Nephron progenitor cell (in vitro differentiated cells): ENCODE measurements at places on chromosomes 1 and 21.

DNA sequence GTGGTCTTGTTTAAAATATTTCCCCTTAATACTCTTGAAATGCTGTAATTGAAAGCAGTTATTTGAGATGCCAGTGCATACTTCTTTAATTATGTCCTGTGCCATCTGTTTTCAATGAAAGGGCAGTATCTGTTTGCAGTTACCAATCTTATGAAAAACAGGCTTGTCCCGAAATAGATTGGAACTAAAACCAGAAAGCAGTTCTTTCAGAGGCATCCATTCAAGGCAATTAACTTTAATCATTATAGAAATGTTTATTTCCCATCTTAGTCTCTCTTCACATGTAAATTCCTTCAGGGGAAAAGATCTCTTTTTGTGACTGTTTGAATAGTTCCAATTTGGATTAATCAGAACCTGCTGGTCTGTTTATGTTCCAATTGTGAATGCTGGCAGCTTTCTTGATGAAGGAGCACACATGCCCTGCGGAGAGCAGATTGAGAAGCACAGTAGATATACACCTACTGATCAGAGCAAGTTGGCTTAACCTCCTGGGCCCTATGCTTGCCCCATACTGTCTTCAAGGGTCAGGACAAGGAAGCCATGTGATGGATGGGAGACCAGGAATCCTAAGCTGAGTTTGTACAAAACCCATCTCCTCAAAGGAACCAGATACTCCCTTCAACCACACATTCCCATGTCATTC is 41.6 kb upstream of the MROH9 start:
- no peak for DNase-seq

GRCh38 chr1:118275472-118276115 is 90.6 kb upstream of the SPAG17 start:
- no peak for DNase-seq

- DNase-seq: no peak
These were observed 33.7 kb upstream of the PRDM2 start for GRCh38 chr1:13666317-13666716.

DNA sequence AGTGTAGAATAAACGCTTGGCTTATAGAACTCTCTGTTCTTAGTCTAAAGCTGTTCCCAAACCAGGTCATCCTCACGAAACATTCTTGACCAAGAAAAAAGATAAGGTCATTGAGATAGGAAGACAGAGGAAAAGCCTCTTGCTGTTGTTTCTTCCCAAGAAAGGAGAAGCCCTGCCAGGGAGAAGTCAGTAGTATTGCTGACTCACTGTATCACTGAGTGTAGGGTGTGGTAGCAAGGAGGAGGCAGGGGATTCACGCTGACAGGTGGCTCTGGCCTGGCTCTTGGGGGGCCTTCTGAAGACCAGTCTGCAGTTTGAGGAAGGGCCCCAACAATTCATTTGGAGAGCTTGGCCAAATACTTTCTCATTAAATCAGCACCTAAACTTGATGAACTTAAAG is 97.8 kb downstream of the CD247 start:
- DNase-seq: no peak

DNA sequence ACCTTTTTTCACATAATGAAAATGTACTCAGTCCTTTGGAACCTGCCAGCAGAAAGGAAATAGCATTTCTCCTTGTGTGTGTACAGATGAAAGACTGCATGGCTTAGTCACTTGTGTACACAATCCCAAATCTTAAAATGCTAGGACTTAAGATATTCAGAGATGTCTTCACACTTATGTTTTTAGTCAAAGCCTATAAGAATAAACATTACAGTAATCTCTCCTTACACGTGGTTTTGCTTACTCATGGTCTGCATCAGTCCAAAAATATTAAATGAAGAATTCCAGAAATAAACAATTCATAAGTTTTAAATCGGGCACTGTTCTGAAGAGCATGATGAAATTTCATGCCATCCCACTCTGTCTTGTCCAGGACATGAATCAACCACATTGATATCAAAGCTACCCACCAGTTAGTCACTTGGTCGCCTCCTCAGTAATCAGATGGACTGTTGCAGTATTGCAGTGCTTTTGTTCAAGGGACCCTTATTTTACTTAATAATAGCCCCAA is 75.7 kb upstream of the RRP15 start:
- DNase-seq: no peak

DNA sequence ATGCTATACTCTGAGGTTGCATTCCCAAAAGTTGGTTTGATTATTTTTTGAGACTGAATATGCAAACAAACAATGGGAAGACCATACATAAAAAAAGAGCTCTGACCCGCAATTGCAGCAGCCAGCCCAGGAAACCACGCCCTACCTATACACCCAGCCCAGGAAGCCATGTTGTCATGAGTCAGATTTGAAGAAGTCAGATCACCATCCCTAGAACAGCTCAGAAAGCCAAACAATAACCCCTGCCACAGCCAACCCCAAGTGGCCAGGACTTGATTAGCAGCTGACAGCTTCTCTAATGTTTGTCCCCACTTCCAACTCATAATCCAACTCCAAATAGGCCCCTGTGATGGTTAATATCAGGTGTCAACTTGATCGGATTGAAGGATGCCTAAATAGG is 621.9 kb downstream of the NPHP4 start:
- DNase-seq: no peak

DNA sequence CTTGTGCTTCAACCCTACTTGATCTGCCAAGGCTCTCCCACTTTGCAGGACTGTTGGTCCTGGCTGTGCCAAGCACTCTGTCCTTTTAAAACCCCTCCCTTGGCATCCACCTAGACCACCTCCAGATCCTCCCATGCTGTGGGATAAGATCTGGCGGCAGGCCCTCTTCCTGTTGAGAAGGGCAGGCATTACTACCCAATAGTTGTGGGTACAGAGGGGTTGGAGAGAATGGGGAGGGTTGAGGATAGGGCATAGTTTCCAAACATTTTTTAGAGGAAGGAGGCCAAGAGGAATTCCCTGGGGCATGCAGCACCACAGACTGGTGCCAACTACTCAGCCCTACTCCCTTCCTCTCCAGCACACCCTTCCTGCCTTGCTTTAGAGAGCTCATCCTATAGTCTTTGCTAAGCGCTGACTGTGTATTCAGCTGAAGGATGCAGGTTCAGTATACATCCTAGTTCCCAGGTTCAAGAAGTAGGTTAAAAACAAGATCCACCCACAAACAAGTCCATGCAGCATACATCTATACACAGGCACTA is 70.7 kb downstream of the TRABD2B start:
- DNase-seq: no peak

- no peak for DNase-seq
These were observed 182.0 kb upstream of the C21orf91 start for GRCh38 chr21:18000981-18001686.

- DNase-seq: peak; percentile 52
These were observed 9.5 kb downstream of the SLC45A3 start for GRCh38 chr1:205670611-205671430.

DNA sequence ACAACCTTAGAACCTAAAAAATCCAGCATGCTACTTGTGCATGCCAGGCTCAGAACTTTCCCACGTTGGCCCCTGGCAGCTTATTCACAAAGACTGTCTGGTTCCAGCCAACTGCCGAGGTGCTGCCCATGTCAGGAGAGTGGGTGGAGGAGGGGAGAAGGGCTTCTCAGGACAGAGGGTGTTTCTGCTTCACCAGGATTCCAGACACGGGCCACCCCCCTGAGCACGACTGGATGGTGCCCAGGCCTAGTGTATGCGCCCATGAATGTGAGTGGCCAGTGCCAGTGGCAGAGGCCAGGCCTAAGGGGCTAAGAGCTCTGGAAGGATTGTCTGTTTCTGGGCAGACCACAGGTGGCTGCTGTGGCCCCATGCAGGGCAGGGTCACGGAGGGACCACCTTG is 148.2 kb upstream of the COL6A1 start:
- DNase-seq: no peak

GRCh38 chr1:245245021-245245667 is 90.4 kb downstream of the KIF26B start:
- DNase-seq: no peak

DNA sequence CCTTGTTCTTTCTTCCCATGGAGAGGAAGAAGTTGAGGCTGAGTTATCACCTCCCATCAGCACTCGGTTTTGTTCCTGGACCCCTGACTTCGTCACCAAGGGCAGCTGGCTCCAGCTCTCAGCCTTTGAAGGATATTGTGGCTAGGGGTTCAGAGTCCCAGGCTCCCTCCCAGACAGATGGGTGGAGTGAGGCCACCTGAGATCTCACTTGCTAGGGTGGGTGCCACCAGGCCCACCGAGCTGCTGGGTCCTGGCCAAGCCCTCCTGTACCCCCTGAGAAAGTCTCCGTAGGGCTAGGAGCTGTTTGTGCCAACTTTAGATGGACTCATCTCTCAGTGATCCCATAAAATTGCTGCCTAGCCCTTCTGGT is 6.9 kb downstream of the MX2 start:
- DNase-seq: no peak

DNA sequence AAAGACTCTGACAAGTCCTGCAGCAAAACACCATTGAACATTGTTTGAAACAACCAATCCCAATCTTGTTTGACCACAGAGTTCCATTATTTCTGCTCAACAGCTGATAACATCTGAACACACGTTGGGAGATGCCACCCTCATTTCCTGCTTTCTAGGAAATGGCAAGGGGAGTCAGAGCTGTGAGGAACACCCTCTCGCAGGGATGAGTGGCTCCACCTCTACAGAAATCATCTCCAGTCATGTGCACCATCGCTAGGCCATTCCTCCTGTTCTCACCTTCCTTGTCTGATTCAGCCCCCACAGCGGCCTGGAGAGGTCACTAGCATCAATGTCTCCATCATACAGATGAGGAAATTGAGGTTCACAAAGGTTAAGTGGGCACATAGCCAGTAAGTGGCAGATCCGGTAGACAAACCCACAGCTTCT is 22.4 kb upstream of the RUNX3 start:
- no peak for DNase-seq

DNA sequence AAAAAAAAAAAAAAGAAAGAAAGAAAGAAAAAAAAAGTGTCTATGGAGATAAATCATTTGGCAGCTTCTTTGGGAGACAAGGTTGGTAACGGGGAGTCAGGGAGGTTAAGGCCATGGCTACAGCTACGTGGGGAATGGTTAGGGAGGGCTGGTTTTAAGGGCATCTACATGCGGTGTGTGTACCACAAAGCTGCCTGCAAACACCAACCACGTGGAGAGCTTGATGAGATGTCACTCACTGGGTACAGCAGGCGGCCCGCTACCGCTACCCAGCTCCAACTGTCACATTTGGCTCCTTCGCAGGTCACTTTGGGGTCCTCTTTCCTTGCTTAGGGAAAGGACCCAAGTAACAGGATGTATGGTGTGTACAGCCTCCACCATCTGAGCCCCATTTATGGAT is 4.2 kb downstream of the NPPB start:
- no peak for DNase-seq

DNA sequence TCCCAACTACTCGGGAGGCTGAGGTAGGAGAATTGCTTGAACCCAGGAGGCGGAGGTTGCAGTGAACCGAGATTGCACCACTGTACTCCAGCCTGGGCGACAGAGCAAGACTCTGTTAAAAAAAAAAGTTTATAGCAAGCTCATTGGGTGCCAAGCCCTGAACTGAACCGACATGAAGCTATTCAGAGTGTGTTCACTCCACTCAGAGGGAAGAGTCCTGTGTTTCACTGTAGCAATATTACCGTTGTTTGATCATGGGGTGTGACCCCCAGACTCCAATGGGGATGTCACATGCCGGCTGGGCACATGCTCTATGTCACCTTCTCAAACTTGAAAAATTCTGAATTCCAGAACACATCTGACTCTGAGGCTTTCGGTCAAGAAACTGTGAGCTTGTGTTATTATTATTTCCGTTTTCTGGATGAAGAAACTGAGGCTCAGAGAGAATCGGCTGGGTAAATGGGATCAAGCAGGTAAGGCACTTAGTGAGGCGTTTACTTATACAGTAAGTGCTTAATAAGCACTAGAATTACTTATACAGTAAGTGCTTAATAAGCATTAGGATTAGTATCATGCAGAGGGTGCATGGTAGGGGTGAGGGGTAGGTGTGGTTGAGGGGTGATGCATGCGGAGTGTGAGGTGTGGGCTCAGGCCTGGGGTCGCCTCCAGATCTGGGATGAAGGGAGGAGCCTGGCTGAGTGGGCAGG is 36.2 kb downstream of the HSPG2 start:
- no peak for DNase-seq

GRCh38 chr1:220438741-220439140 is 89.2 kb upstream of the MARK1 start:
- no peak for DNase-seq
